ENCODE measurements at places on chromosomes 5 and 9.

DNA sequence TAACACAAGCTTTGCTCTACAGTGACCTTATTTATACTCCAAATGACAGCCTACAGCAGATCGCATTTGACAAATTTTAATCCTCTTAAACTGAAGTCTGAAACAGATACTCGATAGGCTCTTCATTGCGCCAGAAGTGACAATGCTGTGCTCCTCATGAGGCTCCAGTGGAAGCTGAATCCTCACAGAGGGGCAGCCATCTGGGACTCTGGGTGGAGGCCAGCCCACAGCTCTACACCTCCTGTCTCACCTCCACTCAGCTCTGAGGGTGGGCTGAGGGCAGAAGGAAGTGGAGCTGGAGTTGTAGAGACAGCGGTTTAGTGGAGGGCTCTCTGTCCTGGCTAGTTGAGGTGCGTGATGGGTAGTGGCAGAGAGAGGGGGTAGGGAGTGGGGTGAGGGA lies 283.3 kb upstream of the ANKRD55 start:
- DNase-seq = no peak

GRCh38 chr9:18864516-18864915 lies 168.5 kb downstream of the SAXO1 start:
- DNase-seq = no peak

GRCh38 chr9:127096208-127096607 lies 26.2 kb downstream of the ANGPTL2 start:
- DNase-seq = no peak

DNA sequence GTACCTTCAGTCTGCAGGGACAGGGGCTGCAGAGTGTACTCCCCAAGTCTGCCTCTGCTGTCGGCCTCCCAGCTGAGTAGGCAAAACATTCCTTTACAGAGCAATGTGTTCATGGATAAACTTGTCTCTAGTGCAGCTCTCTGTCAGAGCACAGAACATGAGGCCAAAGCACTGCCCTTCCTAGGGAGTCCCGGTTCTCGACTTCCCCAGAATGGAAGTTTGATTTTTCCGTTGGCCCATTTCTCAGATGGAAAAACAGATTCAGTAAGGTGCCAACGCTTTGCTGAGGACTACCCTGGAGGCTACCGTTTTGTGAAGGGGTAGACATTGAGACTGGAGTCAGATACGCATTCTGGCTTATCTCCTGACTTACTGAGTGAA lies 422 bp upstream of the TRIM32 start:
- DNase-seq = no peak

GRCh38 chr5:53614376-53614885 lies 54.0 kb downstream of the NDUFS4 start:
- DNase-seq = no peak

- DNase-seq = peak; percentile 12
These were observed 145.4 kb upstream of the SHB start for GRCh38 chr9:38214432-38214831.

DNA sequence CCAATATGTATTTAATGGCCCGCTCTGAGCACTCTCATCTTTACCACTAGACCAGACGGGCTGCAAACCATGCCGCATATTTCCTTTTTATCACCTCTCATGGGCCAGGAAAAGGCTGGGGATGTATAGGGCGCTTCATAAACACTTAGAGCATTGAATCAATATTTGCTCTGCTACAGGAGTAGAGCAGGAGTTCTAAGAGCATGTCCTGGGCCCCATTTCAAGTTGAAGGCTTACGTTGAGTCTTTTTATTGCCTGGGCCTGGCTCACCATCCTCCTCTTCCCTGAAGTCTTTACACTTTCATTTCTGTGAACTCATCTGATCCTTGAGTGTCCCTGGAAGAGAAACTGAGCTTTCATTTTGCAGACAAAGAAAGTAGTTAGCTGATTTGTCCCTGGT lies 112.4 kb downstream of the FSTL4 start:
- DNase-seq = no peak

- peak; percentile 2 for DNase-seq
These were observed 126.7 kb downstream of the SLC25A46 start for GRCh38 chr5:110865400-110866094.

GRCh38 chr5:104702212-104702611 lies 1139.6 kb upstream of the NUDT12 start:
- no peak for DNase-seq

- no peak for DNase-seq
These were observed 243.2 kb downstream of the CEMIP2 start for GRCh38 chr9:71524996-71525580.

DNA sequence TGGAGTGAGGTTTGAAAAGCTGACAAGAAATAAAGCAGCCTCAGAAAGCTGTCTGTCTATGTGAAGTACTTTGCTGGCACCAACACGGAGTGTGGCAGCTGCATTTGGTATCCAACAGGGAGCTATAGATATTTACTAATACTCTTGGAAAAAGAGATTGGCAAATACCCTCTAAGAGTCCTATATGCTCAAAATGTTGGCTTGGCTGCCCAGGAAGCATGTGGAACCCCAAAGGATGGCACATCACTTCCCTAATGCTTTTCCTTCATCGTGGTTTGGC lies 398.3 kb downstream of the TLE4 start:
- DNase-seq = no peak

GRCh38 chr5:96195123-96195522 lies 233.5 kb upstream of the ELL2 start:
- no peak for DNase-seq

- peak; percentile 65 for DNase-seq
These were observed 1.2 kb downstream of the MAP1B start for GRCh38 chr5:72108202-72109061.

DNA sequence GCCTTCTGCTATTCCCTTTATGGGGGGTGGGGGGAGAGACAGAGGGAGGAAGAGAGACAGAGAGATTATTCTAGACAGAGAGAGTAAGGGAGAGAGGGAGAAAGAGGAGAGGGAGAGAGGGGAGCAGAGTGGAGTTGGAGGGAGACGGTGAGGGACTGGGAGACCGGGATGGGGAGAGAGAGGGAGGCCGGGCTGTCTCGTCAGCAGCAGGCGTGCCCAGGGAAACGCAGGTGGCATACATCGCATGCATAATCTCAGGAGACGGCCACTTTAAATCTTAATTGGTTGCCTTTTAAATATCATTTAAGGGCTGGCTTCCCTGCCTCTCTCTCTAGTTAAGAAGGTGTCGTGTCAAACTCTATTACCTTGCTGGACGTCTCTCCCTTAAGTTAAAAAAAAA lies 8.4 kb downstream of the IRX4 start:
- peak; percentile 87 for DNase-seq

Data from NCI-H1417 (cell line).